ENCODE measurements at places on chromosomes 2 and 18.

DNA sequence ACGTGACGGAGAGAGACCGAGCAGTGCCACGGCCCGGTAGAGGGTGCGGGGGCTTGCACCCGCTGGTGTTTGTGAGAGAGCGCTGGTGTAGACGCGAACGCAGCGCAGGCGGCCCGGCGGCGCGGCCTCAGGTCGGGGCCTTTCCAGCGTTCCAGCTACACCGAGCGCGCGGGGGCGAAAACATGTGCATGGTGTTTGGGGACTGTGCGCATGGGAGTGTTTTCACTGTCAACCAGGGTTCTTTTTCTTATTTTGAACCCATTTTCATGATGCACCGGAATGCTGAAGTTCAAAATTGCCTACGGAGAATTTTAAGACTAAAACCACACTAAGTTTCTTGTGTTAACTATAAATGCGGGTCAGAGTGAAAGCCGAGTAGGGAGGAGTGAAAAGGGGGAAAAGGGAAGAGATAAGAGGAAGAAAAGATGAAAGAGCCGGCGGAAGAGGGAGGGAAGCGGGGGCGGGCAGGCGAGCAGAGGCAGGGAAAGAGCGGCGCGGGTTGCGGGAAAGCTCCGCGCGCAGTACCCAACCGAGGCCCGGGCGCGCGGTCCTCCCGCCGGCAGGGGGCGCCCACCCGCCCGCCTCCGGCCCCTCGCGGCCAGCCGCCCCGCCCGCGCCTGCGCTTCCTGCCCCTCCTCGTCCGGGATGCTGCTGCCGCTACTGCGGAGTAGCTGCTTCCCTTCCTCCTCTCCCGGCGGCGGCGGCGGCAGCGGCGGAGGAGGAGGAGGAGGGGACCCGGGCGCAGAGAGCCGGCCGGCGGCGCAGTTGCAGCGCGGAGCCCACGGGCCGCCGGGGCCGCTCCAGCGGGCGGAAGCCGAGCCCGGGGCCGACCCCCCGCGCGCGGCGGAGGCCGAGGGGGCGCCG lies at the start of gene RAB12:
Gene RAB12 (plus strand): TSS at position 643 of the 864 bp plus-strand sequence. CDS start 3 bp downstream, at position 646.
- peak; percentile 70 for DNase-seq

- no peak for DNase-seq
Observed at GRCh38 chr2:143615562-143615961, 486.3 kb downstream of the ARHGAP15 start.

DNA sequence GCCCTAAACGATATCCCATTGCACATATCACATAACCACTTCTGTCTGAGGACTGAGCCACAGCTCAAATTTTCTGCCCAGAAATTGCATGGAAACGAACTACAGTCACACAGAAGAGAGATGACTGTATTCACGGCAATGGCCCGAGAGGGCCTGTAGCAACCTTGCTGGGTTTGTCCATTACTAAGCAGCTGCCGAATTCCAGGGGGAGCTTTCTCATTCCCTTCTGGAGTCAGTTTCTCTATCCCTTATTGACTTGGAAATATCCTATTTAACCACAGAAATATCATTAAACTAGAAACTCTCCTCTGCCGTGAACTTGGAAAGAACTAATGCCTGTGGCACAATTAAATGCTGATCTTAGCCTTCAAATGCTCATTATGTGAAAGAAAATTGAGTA lies 183.9 kb downstream of the DNER start:
- DNase-seq: no peak

GRCh38 chr18:47250391-47251046 lies 941 bp downstream of the SKOR2 start:
- no peak for DNase-seq

- DNase-seq: no peak
Observed at GRCh38 chr2:191202209-191202721, 42.9 kb upstream of the MYO1B start.

- DNase-seq: no peak
Observed at GRCh38 chr18:40957533-40958070, 997.4 kb upstream of the PIK3C3 start.

DNA sequence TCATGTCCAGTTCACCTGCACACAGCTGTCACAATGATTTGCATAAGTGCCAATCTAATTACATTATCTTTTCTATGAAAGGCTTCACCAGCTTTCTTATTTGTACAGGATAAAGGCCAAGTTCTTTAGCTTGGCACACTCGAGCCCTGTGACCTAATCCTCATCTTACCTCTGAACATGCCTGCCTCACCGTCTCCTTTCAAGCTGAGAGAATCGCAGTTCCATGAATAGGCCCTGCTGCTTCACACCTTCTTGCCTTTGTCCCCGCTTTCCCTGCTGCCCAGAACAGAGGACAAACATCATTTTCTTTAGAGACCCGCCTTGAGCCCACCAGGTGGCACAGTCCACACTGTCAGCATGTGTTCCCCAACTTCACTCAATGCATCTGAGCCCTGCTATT lies 1094.7 kb downstream of the BCL11A start:
- no peak for DNase-seq

GRCh38 chr2:165144315-165144714 lies 59.5 kb downstream of the SCN3A start:
- DNase-seq: no peak

GRCh38 chr2:234846599-234847363 lies 105.0 kb upstream of the SH3BP4 start:
- DNase-seq: no peak

GRCh38 chr2:27305516-27305915 lies 2.7 kb downstream of the UCN start:
- no peak for DNase-seq

- no peak for DNase-seq
Observed at GRCh38 chr2:107737756-107738155, 88.9 kb upstream of the RGPD4 start.

- no peak for DNase-seq
Observed at GRCh38 chr2:177711483-177712265, 319.1 kb downstream of the AGPS start.

Data from stimulated activated CD8-positive, alpha-beta memory T cell treated with anti-CD3 and anti-CD28 coated beads, Interleukin-15, amount 100 ng/mL, for 1 hour (primary cell).